Vagina (tissue), 2 donors: ENCODE measurements at places on chromosomes 12 and 14. TPM values are rescaled to one million over a fixed set of nuclear protein-coding genes. Genes with fewer than 3 reads are reported as not detected.

Gene ULK1
- total RNA-seq, result 33.1 TPM

Gene PLBD1
- total RNA-seq, result 29.0 TPM

Gene CD163
- total RNA-seq, result 96.3 TPM

Gene PSMB11
- not detected for total RNA-seq
